ENCODE measurements at places on chromosomes 6 and 20. TPM values are rescaled to one million over a fixed set of nuclear protein-coding genes. Genes with fewer than 3 reads are reported as not detected.

Gene TMEM217
- polyA plus RNA-seq: 2.6 TPM

Gene MUCL3
- polyA plus RNA-seq: 8.5 TPM

Gene DEFB132
- 1.2 TPM for polyA plus RNA-seq

Gene RAMACL
- 0.22 TPM for polyA plus RNA-seq

Gene NKX2-2
- not detected for polyA plus RNA-seq

Gene PSORS1C2
- not detected for polyA plus RNA-seq

Gene ECHDC1
- 27.1 TPM for polyA plus RNA-seq

Gene BPIFB2
- polyA plus RNA-seq: not detected

Gene KHDC1L
- polyA plus RNA-seq: not detected

Gene DBNDD2
- polyA plus RNA-seq: 48.0 TPM

Gene LY6G6C
- 0.16 TPM for polyA plus RNA-seq

Gene TDP2
- polyA plus RNA-seq: 34.3 TPM

Gene PET117
- 8.5 TPM for polyA plus RNA-seq

Gene RSPO3
- polyA plus RNA-seq: 68.6 TPM

Gene MOG
- not detected for polyA plus RNA-seq

Gene COL9A3
- 2.9 TPM for polyA plus RNA-seq

Gene BTN1A1
- polyA plus RNA-seq: not detected

Gene TRIM31
- 0.21 TPM for polyA plus RNA-seq

Gene RCAN2
- 4.7 TPM for polyA plus RNA-seq

Gene CST4
- polyA plus RNA-seq: not detected

Gene PRR18
- 0.56 TPM for polyA plus RNA-seq

Gene PNLDC1
- polyA plus RNA-seq: 0.56 TPM

Gene CST2
- not detected for polyA plus RNA-seq

Gene SASH1
- polyA plus RNA-seq: 32.1 TPM

Gene DNAH8
- not detected for polyA plus RNA-seq

Gene KCNQ5
- polyA plus RNA-seq: under 0.01 TPM

Gene LIME1
- polyA plus RNA-seq: 10.7 TPM

Gene BTBD3
- polyA plus RNA-seq: 7.2 TPM

Gene C20orf202
- polyA plus RNA-seq: not detected

Gene IL22RA2
- not detected for polyA plus RNA-seq

Gene EEF1E1
- polyA plus RNA-seq: 25.5 TPM

Gene DUSP15
- polyA plus RNA-seq: 1.5 TPM

Gene UNC93A
- not detected for polyA plus RNA-seq
